ENCODE measurements at places on chromosomes 12 and 14. TPM values are rescaled to one million over a fixed set of nuclear protein-coding genes. Genes with fewer than 3 reads are reported as not detected.

GRCh38 chr14:64387232-64387781, 846 bp upstream of the MTHFD1 start:
- peak; percentile 27 for DNase-seq

- no peak for DNase-seq
Observed at GRCh38 chr14:102979406-102979805, 56.9 kb downstream of the AMN start.

- DNase-seq: peak; percentile 82
Observed at GRCh38 chr14:95901054-95901453, 24.4 kb downstream of the TUNAR start.

GRCh38 chr14:68756000-68756481, 36.8 kb downstream of the ZFP36L1 start:
- no peak for DNase-seq

DNA sequence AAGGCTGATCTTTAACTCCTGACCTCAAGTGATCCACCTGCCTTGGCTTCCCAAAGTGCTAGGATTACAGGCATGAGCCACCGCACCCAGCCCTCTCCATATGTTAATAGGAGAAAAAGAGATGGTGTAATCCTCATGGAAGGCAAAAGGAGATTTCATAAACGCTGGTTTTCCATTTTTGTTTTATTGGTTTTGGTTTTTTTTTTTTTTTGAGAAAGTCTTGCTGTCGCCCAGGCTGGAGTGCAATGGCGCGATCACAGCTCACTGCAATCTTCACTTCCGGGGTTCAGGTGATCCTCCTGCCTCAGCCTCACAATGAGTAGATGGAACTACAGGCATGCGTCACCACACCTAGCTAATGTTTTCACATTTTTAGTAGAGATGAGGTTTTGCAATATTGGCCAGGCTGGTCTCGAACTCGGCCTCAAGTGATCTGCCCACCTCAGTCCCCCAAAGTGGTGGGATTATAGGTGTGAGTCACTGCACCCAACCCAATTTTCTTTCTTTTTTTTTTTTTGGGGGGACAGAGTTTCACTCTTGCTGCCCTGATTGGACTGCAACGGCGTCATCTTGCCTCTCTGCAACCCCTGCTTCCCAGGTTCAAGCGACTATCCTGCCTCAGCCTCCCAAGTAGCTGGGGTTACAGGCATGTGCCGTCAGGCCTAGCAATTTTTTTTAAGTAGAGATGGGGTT, 8.1 kb downstream of the PTGES3 start:
- DNase-seq: no peak

DNA sequence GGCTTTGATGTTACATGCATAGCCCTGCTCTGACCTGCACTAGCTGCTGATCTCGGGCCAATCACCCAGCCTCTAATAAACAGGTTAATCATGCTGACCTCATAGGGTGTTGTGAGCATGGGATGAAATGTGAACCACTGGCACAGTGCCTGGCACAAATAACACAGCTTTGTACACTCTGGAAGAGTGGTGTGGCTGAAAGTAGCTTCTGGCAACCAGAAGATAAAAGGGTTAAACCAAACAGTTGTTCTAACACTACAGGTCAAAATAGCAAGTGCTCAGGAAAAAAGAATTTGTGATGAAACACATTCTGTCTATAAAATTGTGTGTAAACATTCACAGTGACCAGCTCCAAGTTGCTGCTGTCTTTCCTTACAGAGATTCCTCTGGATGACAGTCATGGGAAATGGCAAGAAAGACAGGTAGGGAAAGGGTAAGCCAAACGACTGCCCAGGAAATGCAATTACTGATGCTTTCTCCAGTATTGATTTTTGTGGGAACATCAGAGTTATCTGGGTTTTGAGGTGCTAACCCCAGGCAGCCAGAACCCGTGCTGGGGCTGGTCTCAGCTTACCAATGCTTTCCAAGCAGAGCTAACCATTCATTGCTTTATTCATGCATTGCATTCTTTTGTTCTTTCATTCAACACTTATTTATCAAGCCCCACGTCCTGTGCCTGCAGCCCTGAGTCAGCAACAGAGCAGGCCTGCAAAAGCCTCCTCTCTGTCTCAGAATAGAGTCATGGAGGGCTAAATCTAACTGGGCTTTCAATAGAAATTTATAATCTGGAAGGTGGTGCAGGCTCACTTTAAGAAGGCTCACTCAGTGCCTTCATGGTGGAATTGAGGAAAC, 38.1 kb upstream of the CAPRIN2 start:
- peak; percentile 57 for DNase-seq

GRCh38 chr12:25962932-25963525, 4.5 kb downstream of the RASSF8 start:
- DNase-seq: no peak

RGS6 gene
- total RNA-seq: not detected

TSPAN19 gene
- 0.91 TPM for total RNA-seq

NDUFB1 gene
- 395 TPM for total RNA-seq

APPL2 gene
- 55.6 TPM for total RNA-seq

PRIMA1 gene
- total RNA-seq: 0.06 TPM

HOXC4 gene
- 2.4 TPM for total RNA-seq

ADAM21 gene
- total RNA-seq: 0.40 TPM
